ENCODE measurements at places on chromosomes 2 and 18.
A peak's percentile ranks its signal among the peaks of the same experiment; 100 is the strongest.

- DNase-seq = no peak
Measured at GRCh38 chr18:7750966-7751365, 183.8 kb downstream of the PTPRM start.

DNA sequence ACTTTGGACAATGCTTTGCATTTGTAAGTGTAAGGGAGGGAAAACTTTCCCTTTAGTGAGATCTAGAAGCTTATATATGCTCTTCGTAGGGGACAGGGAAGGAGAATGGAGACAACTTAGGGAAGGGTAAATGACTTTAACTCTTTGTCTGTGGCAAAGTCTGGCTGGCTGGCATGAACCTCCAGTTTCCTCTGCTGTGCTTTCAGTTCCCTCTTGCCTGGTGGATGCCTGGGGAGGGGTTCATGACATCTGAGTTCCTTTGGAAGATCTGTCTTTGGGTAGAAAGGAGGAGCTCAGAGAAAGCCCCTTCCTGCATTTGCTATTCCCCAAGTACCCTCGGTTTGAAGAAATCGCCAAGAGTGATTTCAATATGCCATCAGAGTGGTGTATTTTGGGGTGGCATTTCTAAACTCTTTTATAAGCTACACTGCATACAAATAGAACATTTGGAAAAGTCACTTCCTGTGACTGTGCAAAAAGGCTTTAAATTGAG lies 143.6 kb downstream of the VAPA start:
- no peak for DNase-seq

DNA sequence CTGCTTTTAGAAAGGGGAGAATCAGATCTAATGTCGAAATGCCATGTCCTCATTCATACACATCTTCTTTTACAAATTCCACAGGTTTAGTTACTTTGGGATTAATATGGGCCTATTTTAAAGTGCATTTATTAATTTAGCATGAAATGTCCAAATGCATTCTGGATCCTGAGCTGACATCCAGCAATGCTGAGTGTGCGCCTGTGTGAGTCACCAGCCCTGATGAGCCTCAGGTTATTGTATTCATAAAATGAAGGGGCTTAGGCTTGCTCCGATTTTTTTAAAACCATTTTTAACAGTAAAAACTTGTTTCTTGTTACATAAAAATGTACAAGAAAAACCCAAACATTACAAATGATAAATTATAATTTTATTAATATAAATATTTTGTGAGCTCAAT lies 94.1 kb downstream of the SH3YL1 start:
- DNase-seq = no peak

GRCh38 chr2:169365029-169365480 lies 2.7 kb upstream of the LRP2 start:
- DNase-seq = peak; percentile 2

- DNase-seq = no peak
Measured at GRCh38 chr2:106869512-106870275, 16.3 kb downstream of the ST6GAL2 start.

DNA sequence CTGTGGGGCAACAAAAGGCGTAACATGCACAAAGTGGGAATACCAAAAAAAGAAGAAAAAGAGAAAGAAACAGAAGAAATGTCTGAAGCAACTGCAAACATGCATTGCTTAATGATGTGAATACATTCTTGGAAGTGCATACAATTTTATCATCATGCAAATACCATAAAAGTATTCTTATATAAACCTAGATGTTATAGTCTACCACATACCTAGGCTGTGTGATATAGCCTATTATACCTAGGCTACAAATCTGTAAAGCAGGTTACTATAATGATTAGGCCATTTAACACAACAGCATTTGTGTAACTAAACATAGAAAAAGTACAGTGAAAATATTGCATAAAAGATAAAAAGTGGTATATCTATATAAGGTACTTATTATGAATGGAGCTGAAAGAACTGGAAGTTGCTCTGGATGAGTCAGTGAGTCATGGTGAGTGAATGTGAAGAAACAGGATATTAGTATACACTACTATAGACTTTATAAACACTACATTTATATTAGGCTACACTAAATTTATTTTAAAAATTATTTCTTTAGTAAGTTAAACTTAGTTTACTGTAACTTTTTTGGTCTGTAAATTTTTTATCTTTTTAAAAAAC lies 319.4 kb upstream of the KCNH7 start:
- peak; percentile 36 for DNase-seq

DNA sequence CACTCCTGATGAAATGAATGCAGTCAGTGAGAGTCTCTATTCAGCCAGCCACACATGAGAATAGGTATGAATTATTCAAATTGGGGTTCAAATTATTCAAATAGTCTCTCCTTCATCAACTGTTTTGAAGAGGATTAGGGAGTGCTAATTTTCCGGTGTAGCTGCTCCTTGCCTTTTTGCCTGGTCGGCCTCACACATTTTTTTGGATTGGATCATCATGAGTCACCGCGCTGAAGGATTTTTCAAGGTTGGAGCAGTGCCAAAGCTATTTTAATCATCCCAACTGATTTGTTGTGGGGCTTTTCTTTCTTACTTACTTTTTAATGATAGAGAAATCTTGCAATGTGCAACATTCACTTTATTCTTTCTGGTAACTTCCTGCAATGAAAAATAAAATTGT lies 2.4 kb upstream of the DTNA start:
- peak; percentile 97 for DNase-seq

- DNase-seq = no peak
Measured at GRCh38 chr2:168529900-168530561, 74.0 kb downstream of the CERS6 start.

DNA sequence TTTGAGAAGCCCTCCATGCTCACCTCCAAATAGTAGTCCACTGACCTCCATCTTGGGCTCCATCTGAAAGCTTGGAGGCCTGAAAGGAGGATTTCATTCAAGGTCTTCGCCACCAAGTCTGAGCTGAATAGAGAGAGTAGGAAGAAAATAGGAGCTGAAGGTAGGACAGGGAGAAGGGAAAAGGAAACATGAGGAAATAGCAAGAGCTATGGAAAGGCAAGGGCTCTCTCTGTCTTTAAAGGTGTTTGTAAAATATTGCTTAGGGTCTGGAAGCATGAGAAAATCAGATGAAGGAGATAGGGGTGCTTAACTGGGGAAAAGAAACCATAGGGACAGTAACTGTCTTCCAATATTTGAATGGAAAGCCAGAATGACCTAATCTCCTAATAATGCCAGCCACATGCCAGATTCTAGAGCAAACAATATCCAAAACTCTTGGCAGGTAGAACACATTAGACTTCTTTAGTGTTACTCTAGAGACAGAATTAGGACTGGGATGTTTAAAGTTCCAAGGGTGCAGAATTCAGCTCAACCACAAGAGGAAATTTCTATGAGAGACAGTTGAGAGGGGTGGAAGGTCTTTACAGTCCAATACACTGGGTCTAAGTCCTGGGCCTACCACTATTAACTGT lies 67.4 kb downstream of the NAB1 start:
- DNase-seq = peak; percentile 40

DNA sequence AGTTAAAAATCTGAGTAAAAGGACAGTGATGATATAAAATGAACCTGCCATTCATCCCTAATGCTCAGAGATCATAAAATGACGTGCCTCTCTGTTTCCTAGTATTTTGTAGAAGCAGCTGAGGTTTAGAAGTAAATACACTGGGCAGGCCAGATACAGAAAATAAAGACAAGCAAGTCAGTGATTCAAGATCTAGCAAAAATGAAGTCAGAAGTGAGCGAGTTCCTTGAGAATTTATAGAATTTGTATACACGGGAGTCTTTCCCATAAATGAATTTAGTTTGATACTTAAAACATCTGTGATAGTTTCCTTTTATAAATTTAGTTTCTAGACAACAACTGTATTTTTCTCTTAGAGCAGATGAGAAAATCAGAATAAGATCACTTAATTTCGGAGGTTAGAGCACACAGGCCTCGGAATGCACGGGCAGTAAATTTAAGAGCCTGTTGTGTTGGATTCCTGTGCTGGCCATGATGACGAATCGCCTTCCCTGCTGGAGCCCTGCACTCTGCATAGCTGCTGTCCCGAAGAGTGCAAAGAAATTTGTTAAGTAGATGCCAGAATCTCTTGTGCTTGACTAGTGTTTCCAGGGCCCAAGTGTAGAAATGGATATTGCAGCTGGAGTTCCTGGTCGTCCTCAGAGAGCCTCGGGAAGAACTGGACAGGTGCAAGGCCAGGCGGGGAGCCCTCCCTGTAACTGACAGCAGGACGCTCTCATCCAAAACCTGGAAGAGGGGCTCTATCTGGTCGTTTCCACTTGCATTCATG lies 83.7 kb upstream of the RBM44 start:
- peak; percentile 73 for DNase-seq

DNA sequence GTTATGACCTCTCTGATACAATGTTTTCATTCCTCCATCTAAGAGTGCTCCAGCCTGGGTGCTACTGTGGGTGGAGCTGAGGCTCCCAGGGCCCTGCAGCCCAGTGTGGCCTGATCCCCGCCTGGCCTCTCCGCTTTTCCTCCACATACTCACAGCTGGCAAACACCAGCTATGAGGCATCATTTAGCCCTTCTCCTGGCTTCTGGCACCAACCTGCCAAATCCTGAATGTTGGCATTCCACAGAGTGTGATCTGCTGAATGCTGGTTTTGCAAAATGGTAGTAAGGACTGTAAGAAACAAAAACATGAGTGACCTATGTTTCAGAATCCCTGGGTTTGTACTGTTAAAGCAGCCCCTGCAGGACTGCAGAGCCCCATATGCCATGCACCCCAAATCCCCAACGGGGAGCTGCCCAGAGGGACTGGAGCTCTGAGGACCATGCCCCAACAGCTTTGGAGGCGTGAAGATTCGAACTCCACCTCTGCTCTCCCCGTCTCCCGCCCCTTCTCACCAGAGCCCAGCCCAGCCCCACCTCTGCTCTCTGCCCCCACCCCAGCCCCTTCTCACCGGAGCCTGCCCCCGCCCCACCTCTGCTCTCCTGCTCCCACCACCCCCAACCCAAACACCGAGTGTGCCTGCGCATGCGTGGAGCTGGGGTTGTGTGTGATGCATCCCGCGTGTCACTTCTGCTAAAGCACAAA lies 4.2 kb downstream of the SLC66A2 start:
- peak; percentile 43 for DNase-seq

DNA sequence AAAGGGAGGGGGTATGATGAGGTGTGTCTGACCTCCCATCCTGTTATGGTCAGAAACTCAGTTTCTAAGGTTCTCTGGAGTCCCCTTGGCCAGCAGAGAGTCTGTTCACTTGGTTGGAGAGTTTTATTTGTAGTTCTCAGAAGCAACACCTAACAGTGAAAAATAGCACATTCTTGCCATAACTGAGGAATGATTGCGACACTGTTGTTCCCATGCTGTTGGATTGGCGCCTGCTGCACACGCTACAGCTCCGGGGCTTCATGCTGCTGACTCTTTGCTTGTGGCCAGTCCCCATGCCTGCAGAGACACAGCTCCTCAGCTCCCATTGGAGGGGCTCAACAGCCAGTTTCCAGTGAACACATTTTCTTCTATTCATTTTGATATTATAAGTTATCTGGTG lies 42.1 kb downstream of the TPGS2 start:
- DNase-seq = peak; percentile 80

GRCh38 chr2:96601382-96602292 lies 36.5 kb downstream of the KANSL3 start:
- DNase-seq = no peak

DNA sequence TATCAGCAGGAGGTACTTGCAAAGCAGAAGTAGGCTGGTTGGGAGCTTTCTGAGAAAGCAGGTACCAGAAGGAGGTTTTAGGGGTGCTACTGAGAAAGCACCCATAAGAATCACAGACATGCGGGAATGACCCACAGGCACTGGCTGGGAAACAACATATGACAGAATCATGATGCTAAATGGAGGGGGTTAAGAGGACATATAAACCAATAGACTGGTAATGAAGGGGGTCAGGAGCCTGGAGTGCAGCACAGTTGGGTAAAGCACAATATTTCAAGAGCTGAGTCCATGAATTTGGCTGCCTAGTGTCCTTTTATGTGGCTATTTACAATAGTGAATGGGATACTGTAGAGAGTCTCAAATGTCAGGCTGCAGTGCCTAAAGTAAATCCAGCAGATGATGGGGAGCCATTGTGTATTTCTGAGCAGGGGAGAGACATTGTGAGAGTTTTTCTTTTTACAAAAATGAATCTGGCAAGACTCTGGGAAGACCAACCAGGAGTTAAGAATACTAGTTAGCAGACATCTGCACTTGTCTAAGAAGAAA lies 27.6 kb upstream of the GMCL1 start:
- DNase-seq = no peak

GRCh38 chr2:139217641-139218040 lies 437.5 kb upstream of the NXPH2 start:
- no peak for DNase-seq

Data from fibroblast of the aortic adventitia (primary cell).